ENCODE measurements at places on chromosomes 7 and 10.

DNA sequence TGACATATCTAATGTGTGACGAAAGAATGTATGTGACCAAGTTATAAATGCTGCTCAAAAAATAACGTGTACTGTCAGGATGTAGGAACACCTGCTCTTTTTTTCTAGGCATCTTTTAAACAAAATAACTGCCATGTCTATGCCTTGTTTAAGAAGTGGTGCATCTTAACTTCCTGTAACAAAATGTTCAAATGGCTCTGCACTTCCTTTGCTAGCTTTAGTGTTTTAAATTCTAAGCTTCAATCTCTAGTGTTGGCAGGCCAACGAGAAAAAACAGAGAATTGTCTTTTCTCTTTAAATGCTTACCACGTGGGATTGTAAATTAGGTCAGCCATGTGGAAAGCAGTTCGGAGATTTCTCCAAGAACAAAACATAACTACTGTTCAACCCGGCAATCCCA is 14.6 kb upstream of the PDSS1 start:
- DNase-seq = no peak

DNA sequence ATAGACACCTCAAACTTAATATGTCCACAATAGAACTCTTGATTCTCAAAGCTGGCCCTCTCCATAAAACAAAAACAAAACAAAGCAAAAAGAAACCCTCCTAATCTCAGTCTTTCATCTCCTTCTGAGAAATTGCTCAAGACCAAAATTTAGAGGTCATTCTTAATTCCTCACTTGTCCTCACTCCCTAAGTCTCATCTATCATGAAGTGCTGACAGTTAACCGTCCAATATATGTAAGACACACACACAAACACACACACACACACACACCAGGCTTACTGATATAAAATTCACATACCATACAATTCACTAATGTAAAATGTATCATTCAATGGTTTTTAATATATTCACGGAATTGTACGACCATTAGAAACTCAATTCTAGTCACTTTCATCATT is 17.0 kb upstream of the SVIL start:
- DNase-seq = no peak

- no peak for DNase-seq
Observed at GRCh38 chr7:137925091-137925490, 76.8 kb downstream of the CREB3L2 start.

DNA sequence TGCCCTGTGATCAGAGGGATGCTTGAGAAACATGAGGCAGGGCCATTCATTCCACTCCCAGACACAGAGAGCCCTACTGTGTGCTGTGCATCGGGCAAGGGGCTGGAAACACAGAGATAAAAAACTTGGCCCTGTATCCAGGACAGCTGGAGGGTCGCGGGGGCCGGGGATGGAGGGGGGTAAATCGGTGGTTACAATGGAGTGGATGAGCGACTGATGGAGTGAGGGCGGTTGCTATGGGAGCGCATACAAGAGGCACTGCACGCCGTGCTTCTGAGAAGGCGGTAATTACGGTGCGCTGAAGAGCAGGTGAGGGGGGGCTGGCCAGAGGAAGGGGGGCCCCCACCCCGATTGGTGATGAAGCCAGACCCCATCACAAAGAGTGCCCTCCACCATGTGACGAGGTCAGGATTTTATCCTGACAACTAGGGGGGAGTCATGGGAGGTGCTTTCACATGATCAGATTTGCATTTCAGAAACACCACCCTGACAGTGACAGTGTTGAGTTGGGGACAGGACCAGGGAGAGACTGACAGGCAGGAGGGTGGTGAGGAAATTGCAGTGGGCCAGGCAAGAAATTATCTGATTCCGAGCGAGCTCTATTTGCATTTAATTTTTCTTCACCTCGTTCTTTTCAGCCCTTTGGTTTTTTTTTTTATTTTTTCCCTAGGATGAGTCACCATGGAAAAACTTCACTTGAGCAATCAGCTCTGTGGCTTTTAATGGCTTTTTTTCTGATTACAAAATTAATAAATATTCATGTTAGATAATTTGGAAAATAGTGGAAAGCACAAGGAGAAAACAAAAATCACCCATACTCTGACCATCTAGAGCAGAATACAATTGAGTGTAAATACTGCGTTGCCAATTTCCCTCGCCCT is 7.8 kb downstream of the CPA5 start:
- DNase-seq = no peak

GRCh38 chr10:16348891-16349290 is 87.9 kb upstream of the PTER start:
- DNase-seq = no peak

GRCh38 chr7:137846827-137847567 is at the start of gene DGKI:
DGKI (minus strand) TSS chr7:137846974.
- DNase-seq = no peak

Measured in small intestine (tissue), 16 donors.